NCI-H69 (cell line): ENCODE measurements at places on chromosomes 16 and 17.

DNA sequence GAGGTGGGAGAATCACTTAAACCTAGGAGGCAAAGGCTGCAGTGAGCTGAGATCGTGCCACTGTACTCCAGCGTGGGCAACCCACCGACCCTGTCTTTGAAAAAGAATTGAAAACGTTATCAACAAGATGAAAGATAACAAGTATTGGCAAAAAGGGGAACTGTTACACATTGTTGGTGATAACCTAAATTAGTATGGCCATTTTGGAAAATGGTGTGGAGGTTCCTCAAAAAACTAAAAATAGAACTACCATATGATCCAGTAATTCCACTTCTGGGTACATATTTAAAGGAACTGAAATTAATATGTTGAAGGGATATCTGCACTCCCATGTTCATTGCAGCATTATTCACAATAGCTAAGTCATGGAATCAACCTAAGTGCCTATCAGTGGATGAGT lies 61.0 kb downstream of the ABHD15 start:
- no peak for DNase-seq

DNA sequence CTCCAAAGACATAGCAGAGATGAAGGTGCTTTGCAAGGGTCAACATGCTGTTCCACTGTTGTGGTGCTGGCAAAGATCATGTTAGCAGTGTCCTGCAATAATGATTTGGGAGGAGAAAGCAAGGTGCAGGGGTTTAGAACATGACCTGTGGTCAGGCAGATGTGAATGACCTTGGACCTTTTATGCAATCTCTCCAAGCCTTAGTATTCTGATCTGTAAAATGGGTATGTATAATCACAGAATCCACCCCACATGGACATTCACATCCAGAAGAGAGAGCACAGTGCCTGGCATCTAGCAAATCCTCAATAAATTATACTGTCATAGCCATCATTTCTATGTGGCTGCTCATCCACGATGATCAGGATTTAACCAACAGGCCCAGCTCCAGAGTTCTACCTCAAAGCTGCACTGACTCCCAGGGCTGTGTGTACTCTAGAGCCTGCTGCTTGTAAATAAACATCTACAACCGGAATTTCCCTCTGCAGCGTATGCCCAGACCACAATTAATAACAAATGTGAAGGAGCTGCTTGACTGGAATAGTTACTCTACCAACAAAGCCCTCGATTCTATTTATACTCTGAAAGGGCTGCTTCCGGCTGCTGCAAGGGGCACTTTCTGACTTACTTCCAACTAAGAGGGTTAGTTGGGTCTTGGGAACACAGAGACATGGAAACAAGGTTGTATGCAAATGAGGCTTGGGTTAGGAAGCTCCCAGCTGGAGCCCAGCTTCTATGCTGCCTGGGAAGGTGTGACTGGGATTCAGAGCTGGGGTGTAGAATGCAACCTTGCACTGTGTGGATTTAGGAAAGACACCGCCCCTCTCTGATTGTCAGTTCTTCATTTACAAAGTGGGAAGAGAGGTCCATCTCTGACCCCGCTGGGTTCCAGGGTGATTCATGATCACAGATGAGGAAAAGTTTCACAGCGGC lies 265.2 kb downstream of the XYLT1 start:
- DNase-seq = no peak

DNA sequence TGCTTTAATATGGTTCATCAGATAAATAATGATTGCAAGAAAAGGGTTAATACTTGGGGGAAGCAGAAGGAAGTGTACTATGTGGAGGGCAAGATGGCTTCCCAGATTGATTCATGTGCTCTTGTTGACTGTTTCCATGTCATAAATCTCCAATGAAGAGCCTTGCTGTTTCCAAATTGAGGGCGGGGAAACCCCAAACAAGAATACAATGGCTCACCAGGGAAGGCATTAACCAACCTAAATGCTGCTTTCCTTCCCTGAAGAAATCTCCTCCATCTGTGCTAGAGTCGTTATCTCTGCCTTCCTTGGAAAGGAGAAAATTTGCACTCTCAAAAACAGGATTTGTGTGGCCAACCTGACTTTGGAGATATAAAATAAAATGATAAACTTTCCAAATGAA lies 28.0 kb upstream of the CDH13 start:
- peak; percentile 78 for DNase-seq

- DNase-seq = peak; percentile 80
These were observed 89.3 kb upstream of the GSE1 start for GRCh38 chr16:85523602-85524364.

DNA sequence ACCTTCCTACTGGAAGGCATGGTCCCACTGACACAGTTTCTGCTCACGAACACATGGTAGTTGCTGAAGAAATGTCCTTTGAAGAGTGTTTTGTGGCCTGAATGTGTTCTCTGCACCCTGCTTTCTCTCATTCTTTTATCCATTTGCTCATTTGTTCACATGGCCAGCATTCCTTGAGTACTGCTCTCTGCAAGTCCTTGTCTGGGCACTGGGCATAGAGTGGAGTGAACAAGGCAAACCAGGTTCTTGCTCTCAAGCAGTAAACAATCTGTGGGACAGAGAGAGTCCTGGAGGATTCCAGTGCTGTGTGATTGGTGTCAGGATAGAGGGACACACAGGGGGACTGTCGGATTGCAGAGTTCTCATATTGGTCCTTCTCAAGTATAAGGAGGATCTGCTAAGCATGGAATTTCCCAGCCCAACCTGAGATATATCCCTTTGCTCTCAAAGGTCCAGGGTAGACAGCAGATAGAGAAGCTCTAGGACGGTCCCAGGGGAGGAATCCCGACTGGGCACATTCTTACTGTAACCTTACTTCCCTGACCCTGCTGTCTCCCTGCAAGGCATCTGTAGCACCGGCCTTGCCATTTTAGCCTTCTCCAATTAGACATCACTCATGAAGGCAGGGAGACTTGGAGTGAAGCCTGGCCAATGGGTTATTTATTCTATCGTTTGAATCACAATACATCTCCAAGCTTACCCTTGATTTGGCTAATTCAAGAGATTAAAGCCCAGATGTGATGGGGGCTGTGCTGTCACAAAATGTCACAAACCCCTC lies 32.3 kb downstream of the ARL4D start:
- DNase-seq = no peak
